CD4-positive, CD25-positive, alpha-beta regulatory T cell (primary cell): ENCODE measurements at places on chromosomes 12 and 14. TPM values are rescaled to one million over a fixed set of nuclear protein-coding genes. Genes with fewer than 3 reads are reported as not detected.

PGF gene
- total RNA-seq: not detected

- DNase-seq: no peak
Measured at GRCh38 chr12:27871946-27872345, 91.9 kb upstream of the MANSC4 start.

GRCh38 chr14:87866116-87866515 is 126.9 kb downstream of the GALC start:
- DNase-seq: no peak

GRCh38 chr14:82060219-82060618 is 526.6 kb upstream of the SEL1L start:
- no peak for DNase-seq

GARIN6 gene
- total RNA-seq: not detected

DNA sequence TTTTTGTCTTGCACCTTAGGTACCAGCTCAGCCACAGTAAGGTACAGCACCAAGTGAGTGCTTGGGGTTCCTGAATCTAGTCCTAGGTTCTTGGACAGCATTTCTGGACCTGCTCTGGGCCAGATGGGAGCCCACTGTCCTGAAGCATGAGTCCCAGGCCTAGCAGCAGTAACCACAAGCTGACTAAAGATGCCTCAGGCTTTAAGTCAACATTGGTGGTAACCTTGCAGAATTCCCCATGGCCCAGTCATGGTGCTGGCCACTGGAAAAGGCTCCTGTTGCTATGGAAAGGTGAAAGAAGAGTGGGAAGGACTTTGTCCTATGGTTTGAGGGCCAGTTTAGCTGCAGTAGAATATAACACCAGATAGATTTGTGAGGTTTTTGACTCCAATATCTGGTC is 86.9 kb upstream of the CLEC14A start:
- no peak for DNase-seq

GRCh38 chr12:82517027-82517426 is 158.7 kb downstream of the METTL25 start:
- DNase-seq: no peak

DNA sequence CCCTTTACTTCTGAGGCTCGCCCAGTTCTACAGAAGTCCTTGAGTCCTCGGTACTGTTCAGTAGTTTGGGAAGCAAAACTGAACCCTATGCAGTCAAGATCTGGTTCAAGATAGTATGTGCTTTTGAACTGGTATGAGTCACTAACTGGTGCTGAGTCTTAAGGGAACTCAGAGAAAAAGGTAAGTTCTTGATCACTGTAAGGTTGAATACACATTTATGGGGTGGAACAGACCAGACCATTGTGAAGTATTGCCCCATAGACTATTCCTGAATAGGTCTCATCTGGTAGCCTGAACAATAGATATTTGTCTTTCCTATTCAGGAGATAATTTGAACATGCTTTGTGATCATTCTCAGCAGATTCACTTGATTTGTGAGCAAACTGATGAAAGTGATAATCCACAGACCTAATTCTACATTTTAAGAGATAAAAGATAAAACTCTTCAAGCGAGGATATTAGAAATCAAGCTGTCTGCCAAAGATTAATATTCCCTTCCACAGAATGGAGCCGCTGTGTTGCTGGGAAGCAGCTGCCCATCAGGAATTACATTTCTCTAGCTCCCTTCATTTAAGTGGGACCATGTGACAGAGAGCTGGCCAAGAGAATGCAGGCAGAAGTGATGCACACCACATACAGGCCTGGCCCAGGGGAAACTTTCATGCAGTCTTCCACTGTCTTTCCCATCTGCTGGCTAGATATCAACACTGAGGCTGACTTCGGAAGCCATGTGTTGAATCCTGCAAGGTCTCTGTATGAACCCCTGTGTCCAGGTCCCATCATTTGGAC is 369.8 kb upstream of the GARIN6 start:
- no peak for DNase-seq

DDX47 gene
- total RNA-seq: 117 TPM

GRCh38 chr12:132373901-132374611 is 44.7 kb upstream of the GALNT9 start:
- DNase-seq: no peak

CEP128 gene
- total RNA-seq: 82.8 TPM

- DNase-seq: peak; percentile 58
Measured at GRCh38 chr12:93766796-93767523, 89.8 kb downstream of the CRADD start.

GRCh38 chr12:96452261-96452922 is 37.0 kb upstream of the CFAP54 start:
- no peak for DNase-seq

- no peak for DNase-seq
Measured at GRCh38 chr12:41167701-41168100, 20.4 kb upstream of the PDZRN4 start.

GRCh38 chr12:12244341-12244740 is 22.5 kb downstream of the LRP6 start:
- DNase-seq: no peak

DNA sequence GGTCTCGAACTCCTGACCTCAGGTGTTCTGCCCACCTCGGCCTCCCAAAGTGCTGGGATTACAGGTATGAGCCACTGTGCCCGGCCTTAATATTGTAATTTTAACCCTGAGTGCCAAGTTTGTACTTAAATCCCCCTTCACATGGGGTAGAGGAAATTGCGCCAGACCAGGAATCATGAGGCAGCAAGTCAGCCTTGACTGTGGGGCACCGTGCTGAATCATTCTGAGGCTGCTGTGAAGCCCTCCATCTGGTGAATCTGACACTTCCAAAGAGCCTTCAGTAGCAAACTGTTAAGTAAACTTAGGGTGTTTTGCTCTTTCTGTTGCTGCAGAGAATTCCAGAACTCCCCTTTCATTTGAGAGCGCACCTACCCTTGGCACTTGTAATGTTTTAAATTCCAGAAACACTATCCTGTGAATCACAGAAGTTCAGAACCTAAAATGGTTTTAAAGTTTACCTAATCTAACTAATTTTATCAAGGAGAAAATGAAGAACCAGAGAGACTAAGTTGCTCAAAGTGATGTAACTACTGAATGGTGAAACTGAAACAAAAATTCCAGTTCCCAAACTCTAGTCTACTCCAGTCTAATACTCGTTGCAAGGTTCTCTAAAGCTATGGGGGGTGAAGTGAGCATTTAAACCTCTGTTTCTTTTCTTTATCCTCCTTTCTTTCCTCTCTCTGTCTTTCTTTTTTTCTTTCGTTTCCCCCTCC is 7.5 kb downstream of the HEBP1 start:
- no peak for DNase-seq

CLEC6A gene
- not detected for total RNA-seq

GRCh38 chr12:119417440-119417839 is 82.9 kb downstream of the CCDC60 start:
- no peak for DNase-seq

DNA sequence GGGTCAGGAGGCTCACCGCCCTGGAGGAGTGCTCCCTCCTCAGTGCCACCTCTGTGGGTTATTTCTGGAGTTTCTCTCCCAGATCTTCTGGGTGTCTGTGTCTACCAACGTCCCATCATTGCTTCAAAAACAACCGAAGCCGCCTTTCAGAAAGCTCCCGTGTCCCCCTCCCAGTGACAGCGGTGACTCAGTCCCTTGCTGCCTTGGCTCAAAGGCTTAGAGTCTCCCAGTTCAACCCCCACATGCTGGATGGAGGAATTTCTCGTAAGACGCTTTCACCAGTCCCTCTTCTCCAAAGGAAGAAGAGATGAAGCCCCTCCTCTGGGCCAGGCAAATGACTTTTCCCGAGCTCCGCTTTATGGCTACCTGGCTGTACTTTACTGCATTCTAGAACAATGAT is 146.6 kb downstream of the RBM19 start:
- no peak for DNase-seq

- DNase-seq: no peak
Measured at GRCh38 chr14:33951183-33951840, 438 bp upstream of the EGLN3 start.

MYL6 gene
- 933 TPM for total RNA-seq

IFNG-AS1 gene
- 9.3 TPM for total RNA-seq

- DNase-seq: no peak
Measured at GRCh38 chr12:40049268-40049667, 56.6 kb downstream of the SLC2A13 start.

NR2C1 gene
- 58.3 TPM for total RNA-seq

- no peak for DNase-seq
Measured at GRCh38 chr14:81222691-81223090, 1.9 kb upstream of the GTF2A1 start.

KRT75 gene
- total RNA-seq: not detected

GRCh38 chr12:56040151-56040550 is 1.6 kb upstream of the RPS26 start:
- peak; percentile 67 for DNase-seq

DNA sequence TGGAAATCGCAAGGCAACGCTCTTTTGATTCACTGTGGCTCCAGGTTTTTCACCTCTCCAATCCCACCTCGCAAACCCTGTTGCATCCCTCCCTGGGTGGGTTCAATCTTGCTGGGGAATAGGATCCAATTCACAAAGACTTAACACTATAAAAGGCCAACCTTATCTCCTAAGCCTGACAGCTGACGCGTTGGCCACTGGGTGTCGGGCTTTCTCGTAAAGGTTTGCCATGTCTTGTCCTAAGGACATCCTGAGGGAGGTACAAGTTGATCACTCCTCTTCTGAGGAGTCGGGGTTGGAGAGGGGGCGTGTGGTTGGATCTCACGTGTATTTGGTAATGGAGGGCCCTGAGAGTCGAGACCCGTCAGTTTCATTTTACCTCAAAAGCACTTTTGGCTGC is 112.6 kb upstream of the FZD10 start:
- no peak for DNase-seq

FGF23 gene
- not detected for total RNA-seq

DNA sequence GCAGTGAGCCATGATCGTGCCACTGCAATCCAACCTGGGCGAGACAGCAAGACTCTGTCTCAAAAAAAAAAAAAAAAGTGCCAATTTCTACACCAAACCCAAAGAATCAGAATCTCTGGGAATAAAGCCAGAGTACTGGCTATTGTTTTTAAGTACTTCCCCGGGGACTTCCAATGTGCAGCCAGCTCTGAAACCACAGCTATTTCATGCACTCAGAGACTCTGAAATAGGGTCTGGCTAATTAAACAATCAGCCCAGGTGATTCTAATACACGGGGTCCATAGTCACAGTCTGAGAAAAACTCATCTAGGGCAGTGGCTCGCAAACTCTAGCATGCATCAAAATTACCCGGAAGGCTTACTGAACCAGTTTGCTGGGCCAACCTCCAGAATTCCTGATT is 56.3 kb downstream of the SIX6 start:
- DNase-seq: no peak

- no peak for DNase-seq
Measured at GRCh38 chr12:180445-180844, 33.5 kb downstream of the SLC6A12 start.

C1R gene
- total RNA-seq: 4.6 TPM

RNASE3 gene
- total RNA-seq: not detected

DNA sequence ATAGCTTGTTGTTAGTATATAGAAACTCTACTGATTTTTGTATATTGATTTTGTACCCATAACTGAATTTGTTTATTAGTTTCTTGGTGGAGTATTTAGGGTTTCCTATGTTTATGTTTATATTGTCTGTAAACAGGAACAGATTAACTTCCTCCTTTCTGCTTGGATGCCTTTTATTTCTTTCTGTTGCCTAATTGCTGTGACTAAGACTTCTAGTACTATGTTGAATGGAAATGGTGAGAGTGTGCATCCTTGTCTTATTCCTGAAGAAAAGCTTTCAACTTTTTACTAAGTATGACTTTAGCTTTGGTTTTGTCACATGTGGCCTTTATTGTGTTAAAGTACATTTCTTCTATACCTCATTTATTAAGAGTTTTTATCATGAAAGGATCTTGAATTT is 20.9 kb downstream of the FBXW8 start:
- DNase-seq: no peak

- DNase-seq: no peak
Measured at GRCh38 chr14:52080808-52081755, 12.2 kb upstream of the NID2 start.

SLC6A12 gene
- total RNA-seq: not detected

DNA sequence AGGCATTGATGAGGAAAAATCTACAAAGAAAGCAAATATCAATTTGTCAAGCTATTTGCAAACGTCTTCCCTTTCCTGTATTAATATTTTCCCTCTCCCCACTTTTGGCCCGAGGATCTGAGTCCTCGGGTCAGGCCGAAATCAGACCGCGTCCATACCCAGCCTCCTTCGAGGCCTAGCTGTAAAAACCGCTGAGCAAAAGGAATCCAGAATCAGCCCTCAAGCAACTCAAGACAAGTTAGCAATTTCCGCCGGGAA is 353 bp upstream of the MAPK1IP1L start:
- DNase-seq: no peak

CSRP2 gene
- not detected for total RNA-seq

CFAP54 gene
- 0.27 TPM for total RNA-seq

DNA sequence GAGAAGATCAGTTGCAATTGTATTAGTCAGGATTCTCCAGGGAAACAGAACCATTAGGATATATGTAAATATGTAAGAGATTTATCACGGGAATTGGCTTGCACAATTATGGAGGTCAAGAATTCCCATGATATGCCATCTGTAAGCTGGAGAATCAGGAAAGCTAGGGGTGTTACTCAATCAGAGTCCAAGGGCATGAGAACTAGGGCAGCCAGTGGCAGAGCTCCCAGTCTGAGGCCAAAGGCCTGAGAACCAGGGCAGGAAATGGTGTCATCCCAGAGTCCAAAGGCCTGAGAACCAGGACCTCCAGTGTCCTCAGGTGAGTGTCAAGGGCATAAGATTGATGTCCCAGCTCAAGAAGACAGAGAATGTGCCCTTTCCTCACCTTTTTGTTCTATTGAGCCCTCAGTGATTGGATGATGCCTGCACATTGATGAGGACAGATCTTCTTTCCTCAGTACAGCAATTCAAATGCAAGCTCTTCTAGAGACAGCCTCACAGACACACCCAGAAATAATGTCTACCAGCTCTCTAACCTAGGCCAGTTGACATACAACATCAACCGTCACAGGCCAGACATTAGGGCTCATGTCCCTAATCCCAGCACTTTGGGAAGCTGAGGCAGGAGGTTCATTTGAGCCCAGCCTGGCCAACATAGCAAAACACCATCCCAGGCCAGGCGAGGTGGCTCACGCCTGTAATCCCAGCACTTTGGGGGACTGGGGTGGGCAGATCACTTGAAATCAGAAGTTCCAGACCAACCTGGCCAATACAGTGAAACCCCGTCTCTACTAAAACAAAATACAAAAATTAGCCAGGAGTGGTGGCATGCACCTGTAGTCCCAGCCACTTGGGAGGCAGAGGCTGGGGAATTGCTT is 34.9 kb upstream of the ZNF740 start:
- no peak for DNase-seq

GRCh38 chr12:123083661-123084571 is 67.0 kb downstream of the PITPNM2 start:
- DNase-seq: no peak

- no peak for DNase-seq
Measured at GRCh38 chr12:25764892-25765291, 193.6 kb upstream of the RASSF8 start.
